ENCODE measurements at places on chromosomes 12 and 14. TPM values are rescaled to one million over a fixed set of nuclear protein-coding genes. Genes with fewer than 3 reads are reported as not detected.

- DNase-seq = no peak
Measured at GRCh38 chr12:7075939-7076338, 15.4 kb downstream of the C1S start.

The SOAT2 gene
- total RNA-seq = 3.1 TPM

GRCh38 chr12:121095544-121096198, 37.0 kb upstream of the P2RX7 start:
- DNase-seq = peak; percentile 75

The PRB3 gene
- total RNA-seq = not detected

GRCh38 chr12:82505150-82505549, 146.8 kb downstream of the METTL25 start:
- DNase-seq = no peak

The CMA1 gene
- 0.50 TPM for total RNA-seq

GRCh38 chr12:107329569-107330324, 236.4 kb upstream of the CRY1 start:
- DNase-seq = no peak

DNA sequence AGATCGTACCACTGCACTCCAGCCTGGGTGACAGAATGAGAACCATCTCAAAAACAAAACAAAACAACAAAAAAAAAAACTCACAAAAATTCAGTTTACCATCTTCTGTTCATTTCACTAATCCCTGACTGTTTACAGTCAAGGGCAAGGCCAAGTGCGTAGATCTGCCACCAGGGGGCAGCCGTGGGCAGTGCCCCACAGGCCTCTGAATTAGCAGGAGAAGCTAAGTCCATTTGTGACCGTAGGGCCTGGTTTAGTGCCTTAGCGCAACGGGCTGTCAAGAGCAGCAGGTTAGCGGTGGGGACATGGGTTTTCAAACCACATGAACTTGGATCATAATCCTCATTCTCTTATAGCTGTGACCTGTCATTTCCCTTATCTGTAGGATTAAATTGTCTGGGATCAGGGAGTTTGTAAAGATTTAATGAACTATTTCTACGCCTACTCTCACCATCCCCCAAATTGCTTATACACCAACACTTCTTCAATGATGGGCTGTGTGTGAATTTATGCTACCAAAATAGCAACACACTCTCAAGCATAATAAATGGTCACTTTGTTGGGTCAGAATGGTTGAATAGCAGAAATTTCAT, 49.0 kb downstream of the KCTD10 start:
- peak; percentile 71 for DNase-seq

The GTF2H3 gene
- 95.9 TPM for total RNA-seq

GRCh38 chr14:94773061-94773648, 3.2 kb upstream of the GSC start:
- peak; percentile 13 for DNase-seq

DNA sequence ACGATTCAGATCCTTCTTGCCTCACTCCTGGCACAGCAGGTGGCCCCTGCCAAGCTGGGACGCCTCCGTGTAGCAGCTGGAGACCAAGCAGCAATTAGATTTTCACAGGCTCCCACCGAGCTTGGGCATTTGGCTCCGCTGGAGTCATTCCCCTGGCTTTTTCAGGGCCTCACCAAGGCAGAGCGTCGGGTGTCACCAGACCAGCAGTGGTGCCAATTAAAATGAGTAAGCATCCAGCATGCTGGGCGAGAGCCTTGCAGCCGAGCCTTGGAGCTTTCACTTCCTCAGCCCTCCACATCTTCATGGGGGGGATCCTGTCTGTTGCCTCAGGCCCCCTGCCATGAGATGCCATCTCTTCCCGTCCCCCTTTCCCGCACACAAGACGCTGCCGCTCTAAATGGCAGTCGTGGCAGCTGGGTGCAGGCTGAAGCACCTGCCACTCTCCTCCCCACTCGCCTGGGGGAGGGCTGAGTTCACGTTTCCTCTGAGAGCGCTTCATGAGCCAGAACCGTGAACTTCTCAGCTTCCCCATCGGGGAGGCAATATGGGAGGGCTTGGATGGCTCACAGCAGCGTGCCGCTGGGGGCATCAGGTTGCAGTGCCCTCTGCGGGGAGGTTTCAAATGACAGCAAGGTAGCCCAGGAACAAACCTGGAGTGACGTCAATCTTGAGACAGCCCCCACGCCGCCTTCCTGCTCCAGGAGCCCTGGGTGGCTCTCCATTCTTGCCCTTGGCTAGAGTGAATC, 11.7 kb downstream of the TPCN1 start:
- DNase-seq = peak; percentile 78

The KRT77 gene
- total RNA-seq = not detected

GRCh38 chr12:98194591-98194990, 320.8 kb upstream of the TMPO start:
- no peak for DNase-seq

DNA sequence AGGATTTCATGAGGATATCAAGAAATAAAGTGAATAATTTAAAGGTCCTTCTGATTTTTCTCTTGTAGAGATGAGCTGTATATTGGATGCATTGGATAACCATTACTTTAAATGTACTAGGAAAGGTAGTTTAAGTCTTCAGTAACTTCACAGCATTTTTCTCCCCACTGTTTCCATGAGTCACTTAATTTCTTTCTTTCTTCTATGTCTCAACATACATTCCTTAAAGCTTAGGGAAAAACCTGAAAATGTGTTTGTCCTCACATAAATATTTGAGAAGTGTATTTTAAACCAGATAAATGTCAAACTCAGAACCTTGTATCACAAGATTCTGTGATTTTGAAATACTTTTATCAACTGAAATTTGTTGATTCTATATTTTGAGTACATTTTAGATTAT, 1970.2 kb upstream of the FLRT2 start:
- DNase-seq = no peak

The PLCZ1 gene
- total RNA-seq = not detected

DNA sequence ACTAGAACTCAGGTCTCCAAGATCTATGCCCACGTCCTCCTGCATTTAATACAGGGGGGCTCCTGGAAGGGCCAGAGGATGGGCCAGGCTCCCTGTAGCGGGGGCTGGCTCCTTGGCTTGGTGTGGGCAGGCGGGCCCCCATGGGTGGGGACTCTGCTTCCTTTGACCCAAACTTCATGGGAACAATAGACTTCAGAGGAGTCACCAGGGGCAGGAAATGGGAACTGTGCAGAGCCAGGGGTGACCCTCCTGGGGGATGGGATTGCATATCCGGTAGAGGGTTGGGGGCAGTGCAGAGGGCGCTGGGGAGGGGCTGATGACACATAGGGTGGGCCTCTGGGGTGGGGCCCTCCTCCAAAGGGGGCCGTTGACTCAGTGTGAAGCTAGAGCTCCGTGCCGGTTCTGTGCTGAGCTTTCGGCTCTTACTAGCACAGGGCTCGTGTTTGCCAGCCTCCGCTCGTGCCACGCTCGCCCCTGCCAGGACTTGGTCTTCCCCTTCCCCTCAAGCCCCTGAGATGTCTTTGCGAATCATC, 4.6 kb downstream of the TEAD4 start:
- no peak for DNase-seq

DNA sequence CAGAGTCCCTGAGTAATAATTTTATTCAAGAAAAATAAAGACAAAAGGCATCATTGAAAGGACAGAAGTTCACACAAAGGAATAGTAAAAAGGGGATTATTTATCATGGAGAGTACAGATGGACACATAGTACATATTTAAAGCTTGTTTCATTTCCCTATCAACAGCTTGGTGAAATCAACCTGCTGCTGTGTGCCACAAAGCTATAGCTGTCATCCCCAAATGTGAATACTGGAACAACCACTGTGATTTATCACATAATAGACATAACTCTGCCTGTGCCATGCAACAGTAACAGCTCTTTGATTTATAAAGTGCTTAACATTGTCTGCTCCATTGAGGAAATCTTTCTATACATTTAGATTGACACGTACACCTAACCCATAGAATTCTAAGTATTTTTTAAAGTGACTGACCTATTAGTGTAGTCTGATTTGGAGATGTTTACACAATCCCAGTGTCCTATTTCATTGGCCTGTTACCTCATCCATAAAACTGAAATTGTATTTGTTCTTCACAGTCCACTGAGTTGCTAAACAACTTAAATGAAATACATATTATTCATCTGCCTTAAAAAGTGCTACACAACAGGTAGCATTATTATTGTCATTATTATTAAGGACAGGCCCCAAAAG, 3.3 kb downstream of the NEMF start:
- DNase-seq = no peak

DNA sequence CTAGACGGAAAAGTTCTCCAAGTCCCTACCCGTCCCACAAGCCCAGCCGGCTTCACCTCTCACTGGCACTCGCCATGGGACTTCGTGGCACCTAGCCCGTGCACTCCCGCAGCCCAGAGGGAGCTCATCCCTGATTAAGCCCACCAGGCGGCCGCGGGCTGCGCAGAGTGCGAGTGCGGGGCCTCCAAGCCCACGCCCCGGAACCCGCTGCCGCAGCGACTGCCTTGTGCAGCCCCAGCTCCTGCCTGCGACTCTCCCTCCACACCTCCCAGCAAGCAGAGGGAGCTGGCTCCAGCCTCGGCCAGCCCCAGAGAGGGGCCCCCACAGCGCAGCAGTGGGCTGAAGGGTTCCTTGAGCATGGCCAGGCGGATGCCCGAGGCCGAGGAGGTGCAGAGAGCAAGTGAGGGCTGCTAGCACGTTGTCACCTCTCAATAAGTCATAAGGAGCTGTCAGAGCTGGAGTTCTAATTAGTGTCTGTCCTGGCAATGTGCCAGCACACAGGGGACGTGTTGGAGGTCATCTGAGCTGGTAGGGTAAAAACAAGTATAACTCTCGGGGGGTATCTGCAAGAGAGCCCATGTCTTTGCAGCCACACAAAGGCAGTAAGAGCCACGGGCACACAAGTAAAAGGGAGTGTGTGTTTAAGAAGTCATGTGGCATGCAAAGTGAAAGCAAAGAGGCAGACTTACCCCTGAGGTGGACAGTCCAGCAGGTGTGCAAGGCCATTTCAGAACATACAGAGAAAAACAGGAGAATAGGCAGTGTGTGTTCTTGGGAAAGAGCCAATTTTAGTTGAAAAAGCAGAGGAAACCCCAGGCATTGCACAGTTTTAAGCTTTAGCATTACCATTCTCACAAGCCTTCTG, 27.1 kb upstream of the TMTC2 start:
- no peak for DNase-seq

- no peak for DNase-seq
Measured at GRCh38 chr12:81627336-81628189, 131.6 kb downstream of the PPFIA2 start.

- DNase-seq = no peak
Measured at GRCh38 chr12:52059582-52060497, 8.6 kb downstream of the NR4A1 start.

GRCh38 chr12:27619308-27619707, 76.9 kb upstream of the REP15 start:
- no peak for DNase-seq

The FGF23 gene
- not detected for total RNA-seq

DNA sequence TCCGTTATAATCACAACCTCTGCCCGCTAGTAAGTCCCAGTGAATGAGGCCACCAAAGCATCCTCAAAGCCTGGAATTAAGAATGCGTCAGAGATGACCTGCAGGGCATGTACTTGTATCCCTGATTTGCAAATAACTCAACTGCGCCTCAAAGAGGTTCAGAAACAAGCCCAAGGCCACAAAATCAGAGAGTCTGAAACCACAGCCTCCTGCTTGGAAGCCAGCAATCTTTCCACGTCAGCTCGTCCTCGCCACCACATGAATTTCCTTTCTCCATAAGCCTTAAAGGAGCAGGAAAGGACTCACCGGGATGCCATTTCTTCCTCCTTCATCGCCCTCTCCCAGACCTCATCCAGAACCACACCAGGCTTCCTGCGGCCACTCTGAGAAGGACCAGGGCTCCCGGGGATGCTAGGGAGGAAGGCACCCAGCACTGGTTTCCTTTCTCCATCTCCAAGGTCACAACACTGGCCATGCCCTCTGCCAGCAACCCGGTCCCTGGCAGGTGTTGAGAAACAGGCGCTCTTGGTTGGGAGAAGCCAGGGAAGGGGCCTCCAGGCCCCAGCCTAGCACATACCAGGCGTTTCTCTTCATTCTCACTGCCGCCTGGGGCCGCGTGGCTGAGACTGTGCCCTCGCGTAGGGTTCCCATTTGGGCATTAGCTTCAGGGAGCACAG, 191.2 kb upstream of the DIO3 start:
- DNase-seq = no peak

All from activated naive CD8-positive, alpha-beta T cell treated with anti-CD3 and anti-CD28 coated beads for 36 hours (primary cell).